Activated CD4-positive, alpha-beta T cell treated with anti-CD3 and anti-CD28 coated beads, Interleukin-2, amount 50 U/mL, for 16 hours (primary cell): ENCODE measurements at places on chromosomes 5 and 9.

GRCh38 chr9:37284636-37285035 is 137.9 kb upstream of the GRHPR start:
- DNase-seq = no peak

GRCh38 chr9:27154908-27155307 is 45.9 kb downstream of the TEK start:
- DNase-seq = no peak

GRCh38 chr5:151198861-151199260 is 25.0 kb downstream of the CCDC69 start:
- DNase-seq = no peak

GRCh38 chr5:8561224-8561840 is 692.4 kb downstream of the MTRR start:
- no peak for DNase-seq

DNA sequence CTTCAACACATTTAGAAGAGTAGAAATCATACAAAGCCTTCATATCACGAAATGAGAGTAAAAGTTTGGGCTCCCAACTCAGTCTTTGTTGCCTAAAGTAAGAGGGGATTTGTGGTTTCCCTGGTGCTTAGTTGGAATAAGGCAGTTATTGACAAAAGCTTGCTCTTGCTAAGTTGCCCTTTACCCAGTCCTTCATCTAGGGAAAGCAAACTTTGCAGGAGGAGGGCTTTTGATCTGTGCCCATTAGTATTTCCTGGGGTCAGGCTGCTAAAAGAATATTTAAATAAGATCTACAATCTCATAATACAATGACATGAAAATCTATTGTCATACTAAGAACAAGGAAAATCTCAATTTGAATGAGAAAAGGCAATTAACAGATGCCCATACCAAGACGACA is 84.1 kb upstream of the ACO1 start:
- no peak for DNase-seq

DNA sequence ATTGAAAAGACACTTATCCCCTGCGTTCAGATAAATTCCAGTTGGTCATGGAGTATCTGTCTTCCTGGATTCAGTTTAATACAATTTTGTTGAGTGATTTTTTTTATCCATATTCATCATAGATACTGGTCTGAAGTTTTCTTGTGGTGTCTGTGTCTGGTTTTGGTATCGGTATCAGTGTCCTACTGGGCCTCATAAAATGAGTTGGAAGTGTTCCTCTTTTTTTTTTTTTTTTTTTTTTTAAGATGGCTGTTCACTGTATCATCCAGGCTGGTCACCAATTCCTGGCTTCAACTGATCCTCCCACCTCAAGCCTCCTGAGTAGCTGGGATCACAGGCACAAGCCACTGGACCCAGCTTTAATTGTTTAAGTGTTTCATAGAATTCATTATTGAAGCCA is 2.9 kb upstream of the CAMSAP1 start:
- DNase-seq = no peak

- DNase-seq = no peak
These were observed 19.9 kb downstream of the C9orf152 start for GRCh38 chr9:110188101-110188500.

DNA sequence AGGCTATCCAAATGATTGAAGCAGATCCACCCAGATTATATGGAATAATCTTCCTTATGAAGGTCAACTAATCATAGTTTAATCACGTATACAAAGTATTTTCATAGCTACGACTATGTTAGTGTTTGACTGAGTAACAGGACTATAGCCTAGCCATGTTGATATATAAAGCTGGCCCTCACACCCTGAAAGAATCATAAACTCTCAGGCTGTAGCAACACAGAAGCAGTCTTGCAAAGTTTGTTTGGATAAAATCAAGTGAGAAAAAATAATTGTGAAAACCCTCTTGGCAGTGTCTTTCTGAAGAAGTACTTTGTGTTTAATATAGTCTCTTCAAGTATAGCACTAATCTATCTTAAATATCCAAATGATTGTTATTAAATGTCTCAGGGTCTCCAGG is 374.5 kb upstream of the DAB2 start:
- DNase-seq = no peak

DNA sequence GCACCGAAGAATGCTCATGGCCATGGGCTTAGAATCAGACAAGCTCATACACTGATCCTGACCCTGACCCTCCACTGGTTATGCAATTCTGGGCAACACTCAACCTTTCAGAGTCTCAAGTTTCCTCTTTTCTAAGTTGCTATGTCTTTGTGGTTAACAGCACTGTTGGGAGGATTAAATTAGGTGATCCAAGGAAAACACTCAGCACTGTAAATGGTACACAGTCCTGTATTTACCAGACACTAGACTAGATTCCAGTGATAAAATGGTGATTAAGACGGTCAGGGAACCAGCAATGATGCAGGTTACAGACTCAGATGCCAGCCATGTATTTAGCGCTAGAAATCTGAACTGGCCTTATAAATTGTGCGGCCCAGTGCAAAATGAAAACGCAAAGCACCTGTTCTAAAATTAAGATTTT is 8.1 kb downstream of the ARL15 start:
- no peak for DNase-seq

GRCh38 chr9:132365986-132366385 is 11.2 kb upstream of the SETX start:
- DNase-seq = no peak
